EL (cell line): ENCODE measurements at places on chromosomes 7 and 10.

DNA sequence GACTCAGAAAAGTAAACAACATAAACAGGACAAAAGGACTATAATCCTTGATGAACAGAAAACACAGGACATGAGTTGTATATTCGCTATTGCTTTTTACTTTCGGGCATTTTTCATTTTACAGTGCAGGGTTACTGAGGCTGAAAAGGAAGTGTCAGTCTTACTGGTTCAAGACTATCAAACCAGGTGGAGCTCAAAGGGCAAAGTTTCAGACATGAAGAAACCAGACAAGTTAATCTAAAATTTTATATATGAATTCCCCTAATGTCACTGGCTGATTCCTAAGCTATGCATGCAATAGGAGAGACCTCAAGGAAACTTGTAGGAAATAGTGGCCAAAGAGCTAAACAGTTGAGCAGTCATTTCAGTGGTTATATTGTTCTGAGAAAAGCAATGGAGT, 11.4 kb downstream of the TCAF1 start:
- no peak for DNase-seq

DNA sequence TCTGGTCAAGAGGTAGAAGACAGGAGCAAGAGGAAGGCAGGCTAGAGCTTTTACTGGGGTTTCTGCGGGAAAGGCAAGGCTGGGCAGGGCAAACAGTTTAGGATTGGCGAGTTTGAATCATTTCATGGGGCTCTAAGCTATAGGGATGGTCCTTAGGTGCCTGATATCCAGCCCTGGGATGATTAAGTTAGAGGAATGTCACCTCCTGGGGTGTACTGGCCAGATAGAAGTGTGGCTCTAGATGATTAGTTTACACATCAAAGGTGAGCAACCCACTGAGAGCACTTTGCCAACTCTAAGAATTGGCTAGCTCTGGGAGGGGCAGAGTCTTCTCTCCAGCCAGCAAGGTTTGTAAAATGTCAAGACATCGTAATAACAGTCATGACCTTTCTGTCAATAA, 52.4 kb downstream of the ZNF365 start:
- DNase-seq, result no peak

DNA sequence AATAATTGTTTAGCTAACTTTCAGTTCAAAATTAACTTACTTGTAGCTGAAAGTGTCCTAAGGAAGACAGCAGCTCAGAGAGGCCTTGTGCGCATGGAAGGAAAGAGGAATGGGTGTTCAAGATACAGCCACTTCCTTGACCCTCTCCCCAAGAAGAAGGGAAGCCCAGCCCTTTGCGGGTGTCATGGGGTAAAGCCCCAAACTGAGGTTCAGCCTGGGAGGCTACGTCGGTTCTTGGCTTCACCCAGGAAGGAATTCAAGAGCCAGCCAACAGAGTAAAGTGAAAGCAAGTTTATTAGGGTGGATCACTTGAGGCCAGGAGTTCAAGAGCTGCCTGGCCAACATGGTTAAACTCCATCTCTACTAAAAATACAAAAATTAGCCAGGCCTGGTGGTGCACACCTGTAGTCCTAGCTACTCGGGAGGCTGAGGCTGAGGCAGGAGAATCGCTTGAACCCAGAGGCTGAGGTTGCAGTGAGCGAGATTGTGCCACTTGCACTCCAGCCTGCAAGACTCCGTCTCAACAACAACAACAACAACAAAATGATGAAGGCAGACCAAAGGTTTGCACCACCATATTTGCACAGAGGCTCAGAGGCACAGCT, 15.9 kb downstream of the GPRIN2 start:
- DNase-seq, result no peak

DNA sequence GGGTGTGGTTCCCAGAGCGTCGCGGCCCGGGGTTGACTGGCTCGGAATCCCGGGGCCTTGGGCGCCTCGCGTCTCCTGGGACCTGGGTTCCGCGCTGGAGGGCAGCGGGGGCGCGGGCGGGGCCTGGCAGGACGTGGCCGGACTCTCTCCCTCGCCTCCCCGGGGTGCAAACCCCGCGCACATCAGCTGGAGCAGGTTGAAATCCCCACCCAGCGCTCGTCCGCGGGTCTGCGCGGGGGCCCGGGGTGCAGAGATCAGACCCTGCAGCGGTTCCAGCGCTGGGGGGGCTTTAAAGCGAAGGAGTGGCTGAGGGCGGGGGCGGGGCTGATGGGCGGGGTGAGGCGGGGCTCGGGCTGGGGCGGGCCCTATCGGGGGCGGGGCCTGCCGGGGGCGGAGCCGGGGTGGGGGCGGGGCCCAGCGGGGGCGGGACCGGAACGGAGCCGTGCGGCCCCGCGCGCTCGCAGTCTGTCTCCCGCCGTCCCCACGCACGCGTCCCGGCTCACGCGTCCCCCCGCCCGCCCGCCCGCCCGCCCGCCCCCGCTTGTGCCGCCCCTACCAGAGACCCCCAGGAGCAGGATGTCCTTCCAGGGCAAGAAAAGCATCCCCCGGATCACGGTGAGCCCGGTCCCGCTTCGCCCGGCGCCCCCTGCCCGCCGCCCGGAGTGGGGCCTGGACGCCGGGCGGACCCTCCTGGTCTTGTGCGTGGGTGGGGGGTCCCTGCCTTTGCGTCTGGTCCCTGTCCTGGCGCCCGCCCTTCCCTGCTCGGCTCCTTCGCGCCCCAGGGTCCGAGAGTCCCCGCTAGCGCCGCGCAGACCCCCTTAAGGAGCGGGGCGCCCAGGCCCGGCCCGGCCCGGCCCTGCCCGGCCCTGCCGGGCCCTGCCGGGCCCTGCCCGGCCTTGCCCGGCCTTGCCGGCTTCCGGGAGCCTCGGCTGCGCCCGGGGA, at the start of gene DPYSL4:
TSS of gene DPYSL4 (plus strand) at position 461 of the 942 bp plus-strand sequence. CDS start at position 577, 116 bp downstream.
- no peak for DNase-seq

DNA sequence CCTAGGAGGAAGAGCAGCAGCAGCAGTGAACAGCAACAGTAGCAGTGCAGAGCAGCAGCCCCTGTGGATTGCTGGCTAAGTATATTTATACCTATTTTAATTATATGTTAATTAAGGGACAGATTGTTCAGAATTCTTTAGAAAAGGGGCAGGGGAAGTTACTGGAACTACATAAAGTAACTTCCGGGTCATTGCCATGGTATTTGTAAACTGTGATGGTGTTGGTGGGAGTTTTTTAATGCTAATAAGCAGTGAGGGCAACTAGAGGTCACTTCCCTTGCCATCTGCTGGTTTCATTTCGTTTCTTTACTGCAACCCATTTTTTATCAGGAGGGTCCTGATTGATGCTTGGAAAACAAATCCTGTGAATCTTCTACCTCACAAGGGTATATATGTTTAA, 229.8 kb upstream of the PODXL start:
- no peak for DNase-seq

GRCh38 chr7:87506246-87507180, 31.0 kb upstream of the ABCB4 start:
- DNase-seq, result peak; percentile 5

DNA sequence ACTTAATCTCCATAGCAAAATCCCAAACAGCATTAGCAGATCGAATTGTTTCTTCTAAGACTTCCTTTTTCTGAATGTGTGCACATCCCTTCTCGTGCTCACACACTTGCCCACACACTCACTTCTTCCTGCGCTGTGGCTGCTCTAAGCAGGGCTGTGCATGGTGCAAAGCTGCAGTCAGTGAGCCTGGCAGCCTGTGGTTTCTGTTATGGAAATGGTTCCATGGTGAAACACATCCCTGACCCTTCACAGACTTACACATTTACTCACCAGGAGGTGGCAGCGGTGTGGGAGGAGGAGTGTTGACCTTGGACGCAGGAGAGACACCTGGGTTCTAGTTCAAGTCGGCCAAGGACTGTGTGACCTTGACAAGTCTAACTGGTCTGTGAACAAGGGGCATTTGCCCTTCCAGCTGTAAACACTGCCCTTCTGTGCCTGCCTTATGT, 24.9 kb downstream of the MTURN start:
- DNase-seq, result peak; percentile 37

DNA sequence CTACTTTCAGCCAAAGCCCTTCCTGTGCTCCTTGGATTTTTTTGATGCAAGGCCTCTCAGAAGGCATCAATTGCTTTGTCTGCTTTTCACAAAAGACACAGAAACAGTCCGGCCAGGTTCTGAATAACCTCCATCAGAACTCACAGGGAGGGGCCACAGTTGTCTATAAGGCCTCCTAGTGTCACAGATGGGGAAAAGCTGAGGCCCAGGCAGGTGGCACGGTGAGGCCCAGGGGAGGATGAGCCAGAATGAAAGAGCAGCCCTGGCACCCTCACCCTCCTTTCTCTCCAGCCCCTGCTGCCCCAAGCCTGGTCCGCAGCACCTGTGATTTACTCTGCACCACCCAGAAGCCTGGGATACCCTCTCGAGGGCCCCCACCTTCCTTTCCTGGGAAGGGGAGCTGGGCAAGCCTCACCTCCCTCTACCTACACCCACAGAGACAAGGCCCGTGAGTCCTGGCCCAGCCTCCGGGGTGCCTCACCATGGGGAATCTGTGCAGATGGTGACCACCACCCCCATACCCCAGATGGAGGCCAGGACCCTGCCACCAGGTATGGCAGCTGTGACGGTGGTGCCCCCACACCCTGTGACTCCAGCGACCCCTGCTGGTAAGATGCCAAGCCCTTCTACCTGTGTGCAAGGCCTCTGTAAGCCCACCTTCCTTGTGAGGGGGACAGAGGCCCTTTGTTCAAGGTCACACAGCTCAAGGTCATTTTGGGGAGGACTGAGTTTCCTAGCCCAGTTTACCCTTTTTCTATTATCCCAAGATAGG, 26.2 kb upstream of the ZNF467 start:
- no peak for DNase-seq

DNA sequence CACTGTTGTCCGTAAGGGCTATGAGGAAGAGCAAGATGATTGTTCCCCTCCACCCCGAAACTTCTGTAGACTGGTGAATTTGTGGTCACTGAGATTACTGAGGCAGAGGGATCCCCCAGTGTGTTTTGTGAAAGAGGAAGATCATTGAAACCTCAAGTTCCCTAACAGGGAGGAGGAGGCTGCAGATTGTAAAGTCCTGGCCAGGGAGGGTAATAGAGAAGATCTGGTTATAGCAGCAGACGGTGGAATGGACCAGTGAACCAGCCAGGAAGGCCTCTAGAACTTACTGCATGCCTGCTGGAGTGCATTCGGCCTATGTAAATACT, 31.1 kb downstream of the LMTK2 start:
- DNase-seq, result no peak

GRCh38 chr7:30543813-30544525, 39.3 kb upstream of the GGCT start:
- DNase-seq, result no peak

- DNase-seq, result no peak
Observed at GRCh38 chr10:20256969-20257368, 440.7 kb downstream of the PLXDC2 start.

DNA sequence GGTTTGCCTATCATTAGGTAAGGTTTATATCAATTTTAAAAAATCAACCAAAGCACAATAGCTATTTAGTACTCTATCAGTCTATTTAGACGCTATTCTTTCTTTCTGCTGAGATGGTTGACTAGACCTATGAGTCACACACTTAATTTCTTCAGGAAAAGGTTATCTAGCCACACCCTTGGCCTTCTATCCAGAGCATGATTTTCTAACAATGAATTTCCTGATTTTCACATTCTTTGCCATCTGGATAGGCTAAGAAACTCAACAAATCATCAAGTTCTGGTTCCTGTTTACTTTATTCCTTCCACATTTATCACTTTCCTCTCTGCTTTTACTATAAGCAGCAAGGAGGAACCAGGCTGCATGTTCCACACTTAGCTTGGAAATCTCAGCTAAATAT, 8.1 kb downstream of the PRPS1L1 start:
- DNase-seq, result peak; percentile 65

DNA sequence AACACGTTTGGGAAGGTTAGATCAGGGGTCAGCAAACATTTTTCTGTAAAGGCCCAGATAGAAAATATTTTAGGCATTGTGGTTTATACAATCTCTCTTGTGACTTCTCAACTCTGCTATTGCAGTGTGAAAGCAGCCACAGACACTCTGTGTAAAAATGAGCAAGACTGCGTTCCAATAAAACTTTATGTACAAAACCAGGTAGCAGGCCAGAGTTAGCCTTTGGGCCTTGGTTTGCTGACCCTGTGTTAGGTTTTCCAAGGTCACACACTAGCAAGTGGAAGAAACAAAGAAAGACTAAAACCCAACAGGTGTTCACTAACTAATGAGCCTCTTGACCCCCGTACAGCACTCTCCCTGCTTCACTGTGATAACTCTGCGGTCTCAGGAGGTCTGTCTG, 14.9 kb upstream of the PAXIP1 start:
- no peak for DNase-seq

- no peak for DNase-seq
Observed at GRCh38 chr10:74238031-74238431, 87.0 kb downstream of the ADK start.

DNA sequence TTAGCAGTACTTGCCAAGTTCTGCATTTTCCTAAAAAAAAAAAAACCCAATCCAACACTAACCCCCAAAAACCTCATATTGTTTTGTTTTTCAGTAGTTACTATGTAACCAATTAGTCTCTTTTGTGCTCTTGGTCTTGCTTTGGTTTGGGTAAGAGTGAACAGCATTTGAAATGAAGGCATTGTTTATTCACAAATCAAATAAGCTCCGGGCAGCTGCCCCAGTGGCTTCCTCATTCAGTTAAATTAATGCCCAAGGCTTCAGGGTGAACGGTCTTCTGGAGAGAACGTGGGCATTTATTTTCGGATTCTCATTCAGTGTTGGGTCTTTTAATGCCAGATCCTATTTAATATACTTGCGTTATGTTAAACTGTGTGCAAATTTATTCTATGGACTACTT, 108.7 kb downstream of the GFRA1 start:
- DNase-seq, result no peak

GRCh38 chr7:21253740-21254687, 173.9 kb upstream of the SP4 start:
- peak; percentile 53 for DNase-seq

GRCh38 chr7:47416492-47417480, 165.1 kb downstream of the TNS3 start:
- no peak for DNase-seq

DNA sequence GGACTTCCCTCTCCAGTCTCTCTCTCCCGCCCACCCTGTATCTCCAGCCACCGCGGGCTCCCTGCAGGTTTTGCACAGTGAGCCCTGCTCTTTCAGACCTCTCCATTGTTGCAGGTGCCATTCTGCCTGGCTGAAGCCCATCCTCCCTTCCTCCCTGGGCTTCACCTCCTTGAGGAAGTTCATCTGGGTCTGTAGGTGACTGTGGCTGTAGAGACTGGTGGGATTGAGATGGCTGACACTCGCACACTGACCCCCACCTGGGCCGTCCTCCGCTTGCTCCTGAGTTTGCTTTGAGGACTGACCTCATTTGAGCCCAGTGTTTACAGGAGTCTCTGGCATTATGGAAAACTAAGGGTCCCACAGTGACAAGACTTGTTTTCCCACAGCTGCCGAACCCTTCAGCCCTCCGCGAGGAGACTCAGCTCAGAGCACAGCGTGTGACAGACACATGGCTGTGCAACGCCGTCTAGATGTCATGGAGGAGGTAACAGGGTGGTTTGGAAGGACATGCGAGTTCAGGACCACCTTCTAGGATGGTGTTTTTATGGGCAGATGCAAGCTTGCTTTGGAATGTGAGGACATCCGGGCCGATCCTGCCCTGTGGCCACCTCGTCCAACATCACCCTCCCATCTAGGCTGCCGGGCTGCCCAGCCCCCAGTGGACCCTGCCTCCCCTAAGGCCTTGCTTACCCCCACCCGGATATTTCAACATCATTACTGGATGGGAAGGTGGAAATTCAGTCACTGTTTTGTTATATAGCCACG, 9.3 kb downstream of the PLAC9 start:
- DNase-seq, result no peak
